ENCODE measurements at places on chromosomes 16 and 17.
A peak's percentile ranks its signal among the peaks of the same experiment; 100 is the strongest.

- DNase-seq: no peak
Observed at GRCh38 chr17:915538-916201, 63.9 kb downstream of the NXN start.

- DNase-seq: no peak
Observed at GRCh38 chr17:66715745-66716156, 119.2 kb upstream of the CACNG5 start.

DNA sequence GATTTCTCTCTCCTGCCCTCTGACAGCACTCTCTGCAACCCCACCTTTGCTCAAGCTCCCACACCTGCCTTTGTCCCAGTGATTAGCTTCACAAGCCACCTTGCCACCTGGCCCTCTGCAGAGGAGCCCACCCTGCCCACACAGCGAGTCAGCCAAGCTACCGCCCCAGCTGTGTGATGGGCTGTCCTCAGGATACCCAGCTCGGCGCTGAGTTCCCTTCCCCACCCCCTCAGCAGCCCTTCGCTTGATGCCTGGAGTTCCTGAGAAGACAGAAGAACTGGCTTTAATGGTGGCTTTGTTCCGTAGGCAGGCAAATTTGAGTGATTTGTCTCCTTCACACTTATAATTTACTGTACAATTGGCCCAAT lies 266.4 kb downstream of the CBLN1 start:
- DNase-seq: no peak

DNA sequence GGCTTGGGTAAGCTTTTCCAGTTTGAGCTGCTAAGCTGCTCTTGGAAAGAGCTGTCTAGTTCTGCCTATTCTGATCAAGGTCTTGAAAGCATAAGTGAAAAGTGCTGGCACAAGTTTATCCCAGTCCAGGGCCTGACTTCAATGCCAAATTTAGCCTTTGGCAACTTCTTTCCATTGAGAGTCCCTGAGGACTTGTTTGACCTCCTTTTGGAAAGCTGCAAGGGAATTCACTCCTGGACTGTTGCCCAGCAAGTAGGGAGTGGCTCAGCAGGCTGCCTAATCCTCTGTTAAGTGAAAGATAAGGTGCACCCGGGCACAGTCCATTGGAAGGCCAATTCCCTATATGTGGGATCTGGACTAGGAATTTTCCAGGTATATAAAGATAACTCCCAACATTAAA lies 16.0 kb upstream of the TANC2 start:
- no peak for DNase-seq

- DNase-seq: no peak
Observed at GRCh38 chr17:28379814-28380801, 8.6 kb downstream of the SARM1 start.

- DNase-seq: no peak
Observed at GRCh38 chr17:67546578-67547527, 169.8 kb downstream of the PITPNC1 start.

- no peak for DNase-seq
Observed at GRCh38 chr16:87250431-87250960, 66.7 kb downstream of the C16orf95 start.

DNA sequence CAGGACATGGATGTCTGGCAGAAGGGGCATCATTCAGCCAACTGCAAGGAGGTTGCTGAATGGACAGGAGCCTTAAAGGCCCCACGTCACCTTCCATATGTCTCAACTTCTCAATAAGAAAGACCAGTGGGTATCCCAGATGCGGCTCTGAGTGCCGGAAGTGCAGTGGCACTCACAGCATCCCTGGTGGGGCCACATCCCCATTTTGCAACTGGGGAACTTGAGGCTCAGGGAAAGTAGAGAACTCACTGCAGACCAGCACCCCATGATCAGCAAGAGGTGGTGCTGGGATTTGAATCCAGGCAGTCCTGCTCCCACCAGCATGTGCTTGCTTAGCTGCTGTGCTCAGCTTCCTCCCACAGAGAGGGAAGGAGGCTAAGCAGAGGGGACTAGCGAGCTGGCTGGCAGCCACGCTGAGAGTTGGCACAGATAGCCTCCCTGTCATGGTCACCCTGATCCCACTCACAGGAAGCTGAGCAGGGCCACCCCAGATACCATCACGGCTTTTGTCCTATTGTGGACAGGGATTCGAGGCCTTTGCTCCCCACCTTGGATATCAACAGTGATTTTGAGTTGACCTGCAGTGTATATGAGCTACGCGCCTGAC lies 294.2 kb upstream of the FOXF1 start:
- DNase-seq: no peak

GRCh38 chr16:68028996-68029395 lies 5.9 kb downstream of the DUS2 start:
- no peak for DNase-seq

DNA sequence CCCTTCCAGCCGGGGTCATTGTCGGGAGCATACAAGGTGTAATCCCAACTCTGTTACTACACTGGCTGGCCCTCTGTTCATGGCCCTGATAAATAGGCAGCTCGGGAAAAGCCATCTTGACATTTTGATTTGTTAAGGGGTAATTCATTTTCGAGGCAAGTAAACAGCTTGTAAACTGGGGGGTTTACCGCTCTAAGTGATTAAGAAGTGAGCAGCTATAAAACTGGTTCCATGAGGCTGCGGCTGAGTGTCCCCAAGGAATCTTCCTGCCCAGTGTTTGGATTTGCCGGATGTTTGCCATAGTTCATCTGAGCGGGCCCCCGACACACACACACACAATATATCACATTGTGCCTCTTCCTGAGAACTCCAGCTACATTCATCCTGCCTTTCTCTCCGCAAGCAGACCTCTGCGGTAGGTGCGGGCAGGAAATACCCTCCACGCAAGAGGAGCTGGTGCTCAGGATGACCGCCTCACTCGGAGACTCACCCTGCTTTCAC lies 92.2 kb downstream of the SOCS1 start:
- DNase-seq: no peak

DNA sequence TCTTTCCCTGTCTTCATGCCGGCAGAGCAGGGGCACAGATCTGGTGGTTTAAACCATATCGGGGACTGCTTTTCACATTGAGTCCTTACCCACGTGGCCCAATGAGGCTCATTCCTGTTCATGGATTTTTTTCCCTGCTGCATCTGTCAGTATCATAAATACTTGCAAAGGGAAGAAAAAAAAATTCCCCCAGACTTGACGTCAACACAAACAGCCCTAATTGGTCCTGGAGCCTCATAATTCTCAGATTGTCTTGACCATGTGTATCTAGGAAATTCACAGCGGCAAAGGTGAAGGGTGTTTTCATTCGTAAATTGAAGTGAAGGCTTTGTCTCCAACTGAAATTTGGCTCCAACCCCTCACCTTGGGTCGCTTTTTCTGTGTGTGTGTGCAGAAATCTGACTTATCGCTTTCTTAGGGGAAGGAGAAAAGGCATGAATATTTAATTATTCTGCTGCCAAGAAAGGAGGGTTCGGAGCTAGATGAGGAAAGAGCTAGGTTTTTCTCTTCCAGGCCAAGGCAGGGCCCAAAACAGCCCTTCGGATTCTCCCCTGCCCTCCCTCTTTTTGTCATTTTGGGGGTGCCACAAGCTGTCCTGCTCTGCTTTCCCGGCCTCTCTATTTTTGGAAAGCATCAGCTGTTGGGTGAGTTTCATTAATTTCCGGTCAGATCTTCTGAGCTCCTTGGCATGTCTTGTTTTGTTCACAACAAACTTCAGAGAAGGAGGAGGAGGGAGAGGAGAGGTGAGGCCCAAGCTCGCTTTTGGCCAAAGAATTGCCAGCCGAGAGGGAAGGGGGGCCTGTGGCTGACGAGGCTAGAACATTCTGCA lies 17.8 kb upstream of the CIBAR2 start:
- no peak for DNase-seq

DNA sequence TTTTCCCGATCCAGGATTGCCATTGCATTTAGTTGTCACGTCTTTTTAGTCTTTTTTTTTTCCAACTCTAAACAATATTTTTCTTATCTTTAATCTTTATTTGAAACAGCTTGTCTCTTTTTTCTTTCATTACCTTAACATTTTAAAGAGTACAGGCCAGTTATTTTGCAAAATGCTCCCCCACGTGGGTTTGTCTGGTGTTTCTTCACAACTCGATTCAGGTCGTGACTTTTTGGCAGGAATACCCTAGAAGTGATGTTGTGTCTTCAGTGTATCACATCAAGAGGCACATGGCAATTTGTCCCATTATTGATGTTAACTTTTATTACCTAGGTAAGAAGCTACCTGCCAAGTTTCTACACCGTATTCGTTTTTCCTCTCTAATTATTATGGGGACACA lies 17.9 kb downstream of the CMC2 start:
- DNase-seq: no peak

- DNase-seq: peak; percentile 51
Observed at GRCh38 chr17:76265624-76266243, 586 bp downstream of the UBALD2 start.

GRCh38 chr17:80584176-80584905 lies 39.7 kb downstream of the RPTOR start:
- DNase-seq: no peak

GRCh38 chr17:55717898-55718735 lies 4.5 kb downstream of the TMEM100 start:
- peak; percentile 15 for DNase-seq

DNA sequence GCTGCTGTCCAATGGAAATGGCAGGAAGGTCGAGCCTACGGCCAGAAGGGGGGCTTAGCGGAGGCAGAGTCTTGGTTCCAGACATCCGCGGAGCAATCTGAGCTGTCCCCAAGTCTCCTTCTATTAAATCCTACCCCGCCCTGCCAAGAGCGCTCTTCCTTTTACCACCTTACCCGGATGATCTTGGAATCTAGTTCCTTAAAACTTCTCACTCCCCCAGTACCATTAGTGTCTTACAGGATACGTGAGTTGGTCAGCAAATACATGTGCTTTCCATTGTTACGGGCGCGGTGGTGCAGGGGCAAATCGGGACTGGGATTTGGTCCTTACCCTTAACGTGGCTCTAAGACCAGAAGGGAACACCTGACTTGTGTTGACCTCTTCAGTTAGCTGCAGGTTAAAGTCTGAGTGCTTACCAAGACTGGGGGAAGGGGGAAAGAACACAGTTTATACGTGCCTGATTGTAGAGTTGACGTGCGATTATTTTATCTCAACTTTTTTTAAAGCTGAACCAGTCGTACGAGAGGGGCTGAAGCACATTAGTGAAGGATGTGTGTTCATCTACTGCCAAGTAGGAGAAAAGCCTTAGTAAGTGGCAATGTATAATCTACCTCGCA lies 495 bp downstream of the TXNDC17 start:
- no peak for DNase-seq

DNA sequence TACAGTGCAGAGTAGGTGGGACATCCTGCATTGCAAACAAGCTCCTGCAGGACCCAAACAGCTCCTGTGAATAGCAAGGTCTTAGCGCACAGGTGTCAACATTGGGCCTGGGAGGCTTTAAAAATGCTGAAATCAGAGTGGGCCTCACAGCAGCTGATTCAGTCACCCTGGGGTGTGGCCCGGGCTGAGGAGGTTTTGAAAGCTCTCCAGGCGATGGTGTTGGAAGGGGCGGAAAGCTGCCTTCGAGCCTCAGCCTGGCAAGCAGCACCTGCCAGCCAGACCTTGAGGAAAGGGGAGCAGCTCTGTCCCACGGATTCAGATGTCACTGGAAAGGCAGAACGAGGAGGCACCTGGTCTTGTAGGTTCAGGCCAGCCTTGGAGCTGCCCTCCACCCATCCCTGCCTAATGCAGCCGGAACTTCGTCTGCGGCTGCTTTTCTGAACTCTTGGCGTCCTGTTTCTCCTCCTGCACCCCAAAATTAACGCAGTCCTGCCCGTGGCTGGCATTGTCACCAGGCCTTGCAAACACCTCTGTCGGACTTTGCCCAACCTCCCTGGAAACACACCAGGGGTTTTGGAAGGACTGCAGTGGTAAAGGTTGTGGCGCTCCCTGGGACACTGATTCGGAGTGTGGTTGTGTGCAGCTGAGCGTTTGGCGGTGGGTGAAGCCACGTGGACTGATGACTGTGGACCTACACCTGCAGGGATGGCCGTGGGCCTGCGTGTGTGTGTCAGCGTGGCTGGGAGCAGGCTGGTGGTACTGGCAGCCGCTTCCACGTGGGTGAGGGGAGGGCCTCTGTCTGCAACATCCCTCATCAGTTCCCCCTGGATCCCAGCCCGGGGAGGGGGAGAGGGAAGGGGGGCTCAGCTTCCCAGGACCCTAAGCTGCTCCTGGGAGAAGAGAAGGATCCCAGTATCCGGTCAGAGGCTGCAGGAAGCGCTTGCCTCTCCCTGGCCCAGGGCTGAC lies 3.4 kb downstream of the NECAB2 start:
- no peak for DNase-seq

DNA sequence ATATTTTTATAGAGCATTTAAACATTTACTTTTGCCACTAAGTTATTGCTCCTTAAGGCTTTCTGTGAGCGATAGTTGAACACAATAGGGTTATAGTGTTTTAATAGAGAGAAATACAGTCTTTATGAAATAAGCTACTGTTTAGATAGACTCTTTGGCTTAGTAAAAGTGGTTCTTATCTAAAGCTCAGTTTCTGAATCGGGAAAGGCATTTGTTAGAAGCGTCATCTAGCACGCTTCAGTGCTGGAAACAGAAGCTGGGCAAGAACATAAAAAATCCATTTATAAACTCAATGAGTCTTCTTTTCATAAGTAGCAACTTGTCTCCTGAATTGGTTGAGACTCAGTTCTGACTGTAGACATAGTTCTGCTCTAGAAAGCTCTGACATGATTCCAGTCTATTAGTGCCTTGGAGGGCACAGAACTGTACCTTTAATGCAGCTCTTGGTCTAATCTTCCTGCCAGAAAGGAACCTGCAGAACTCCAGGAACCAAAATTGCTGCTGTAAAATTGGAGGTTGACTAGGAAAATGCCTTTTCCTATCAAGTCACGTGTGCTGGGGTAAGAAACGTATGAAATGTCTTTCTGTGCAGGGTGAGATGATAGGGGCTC lies 55.4 kb upstream of the DNAJA2 start:
- no peak for DNase-seq

GRCh38 chr17:35406568-35406967 lies 25.7 kb downstream of the SLFN12 start:
- no peak for DNase-seq

DNA sequence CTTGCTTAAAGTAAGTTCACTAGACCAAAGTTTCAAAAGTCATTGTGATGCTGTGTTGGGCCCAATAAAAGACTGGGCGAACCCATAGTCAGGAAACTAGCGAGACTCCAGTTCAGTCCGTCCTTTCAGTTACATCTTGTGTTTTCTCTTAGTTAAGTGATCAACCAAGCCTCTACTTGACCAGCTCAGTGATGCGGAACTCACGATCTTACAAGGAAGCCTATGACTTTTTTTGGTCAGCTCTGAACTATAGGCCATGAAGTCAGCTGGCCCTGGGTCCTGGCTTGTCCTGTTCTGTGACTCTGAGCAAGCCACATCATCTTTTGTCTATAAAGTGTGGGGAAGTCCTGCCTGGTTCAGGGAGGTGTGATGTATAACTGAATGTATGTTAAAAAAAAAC lies 21.7 kb upstream of the WSCD1 start:
- no peak for DNase-seq

GRCh38 chr16:79653373-79653891 lies 52.9 kb upstream of the MAF start:
- no peak for DNase-seq

- DNase-seq: no peak
Observed at GRCh38 chr16:85903559-85903958, 4.6 kb downstream of the IRF8 start.

- no peak for DNase-seq
Observed at GRCh38 chr16:85401917-85402766, 211.0 kb upstream of the GSE1 start.
